ENCODE measurements at places on chromosomes 2 and 18.

DNA sequence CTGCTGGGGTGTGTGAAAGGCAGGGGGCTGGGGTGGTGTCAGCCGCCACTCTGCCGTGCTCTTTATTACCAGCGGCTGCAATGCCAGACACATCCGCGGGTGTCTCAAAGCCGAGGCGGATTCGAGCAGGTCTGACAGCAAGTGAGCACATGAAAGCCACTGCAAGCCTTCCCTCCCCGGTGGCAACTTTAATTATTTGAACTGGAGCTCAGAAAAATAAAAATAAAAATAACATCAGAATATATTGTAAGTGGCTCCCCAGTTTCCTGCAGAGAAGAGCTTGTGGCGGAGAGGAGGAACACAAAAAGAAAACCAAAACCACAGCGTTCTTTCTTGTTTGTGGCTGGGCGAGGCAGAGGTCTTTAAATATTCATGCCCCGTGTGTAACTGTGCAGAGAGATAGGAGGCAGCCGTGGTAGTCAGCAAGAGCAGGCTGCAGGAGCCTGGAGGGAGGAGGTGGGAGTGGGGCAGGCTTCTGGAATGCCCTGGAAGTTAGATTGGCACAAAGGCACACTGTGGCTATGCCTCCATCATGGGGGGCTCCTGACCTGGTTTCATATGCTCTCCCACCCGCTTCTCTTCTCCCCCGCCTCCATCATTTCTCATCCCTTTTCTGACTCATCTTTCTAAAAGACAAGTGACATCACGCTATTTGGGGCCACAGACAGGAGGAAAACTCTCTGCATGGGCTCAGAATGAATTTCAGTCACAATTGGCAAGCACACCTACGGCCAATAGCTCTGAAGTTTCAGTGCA is 199.8 kb downstream of the CLIP4 start:
- peak; percentile 9 for DNase-seq

- DNase-seq, result no peak
Measured at GRCh38 chr18:22459491-22459890, 41.8 kb upstream of the CTAGE1 start.

DNA sequence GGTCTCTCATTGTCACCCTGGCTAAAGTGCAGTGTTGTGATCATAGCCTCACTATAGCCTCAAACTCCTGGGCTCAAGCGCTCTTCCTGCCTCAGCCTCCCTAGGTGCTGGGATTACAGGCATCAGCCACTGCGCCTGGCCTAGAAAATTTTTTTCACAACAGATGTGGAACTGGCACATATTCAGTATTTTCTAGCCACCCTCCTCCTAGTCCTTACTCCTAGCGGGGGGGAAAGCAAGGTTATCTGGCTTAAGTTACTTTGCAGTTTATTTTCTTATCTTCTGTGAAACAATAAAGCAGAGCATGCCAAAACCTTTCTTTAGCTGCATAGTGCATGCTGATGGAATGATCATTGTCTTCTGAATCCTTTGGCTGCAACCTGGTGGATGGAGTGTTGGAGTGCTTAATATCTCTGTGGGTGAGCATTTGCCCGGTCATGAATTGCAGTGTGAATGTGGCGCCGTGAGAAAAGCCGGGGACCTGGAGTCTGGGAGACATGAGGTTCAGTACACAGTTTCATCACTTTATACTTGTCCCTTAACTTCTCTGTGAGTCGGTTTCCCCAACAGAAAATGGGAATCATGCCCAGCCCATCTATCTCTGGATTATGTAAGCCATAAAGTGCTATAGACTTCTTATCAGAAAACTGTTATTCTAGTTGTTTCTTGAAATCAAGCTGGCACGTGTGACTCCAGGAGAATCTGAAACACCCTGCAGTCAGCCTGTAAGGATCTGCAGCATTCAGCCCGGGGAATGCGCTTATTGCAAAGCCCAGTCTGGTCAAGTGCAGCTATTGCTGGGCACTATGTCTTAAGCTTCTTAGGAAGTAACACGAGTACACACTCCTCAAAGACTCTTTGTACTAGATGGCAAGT is 38.2 kb upstream of the MAP3K20 start:
- no peak for DNase-seq

GRCh38 chr2:218168635-218169462 is 2.1 kb upstream of the CXCR1 start:
- DNase-seq, result no peak
